M059J (cell line): ENCODE measurements at places on chromosomes 1 and 21. TPM values are rescaled to one million over a fixed set of nuclear protein-coding genes. Genes with fewer than 3 reads are reported as not detected.

GRCh38 chr1:82161700-82162141 lies 361.0 kb downstream of the ADGRL2 start:
- DNase-seq, result peak; percentile 39

Gene SPRR2A
- total RNA-seq, result not detected in 2 replicates

DNA sequence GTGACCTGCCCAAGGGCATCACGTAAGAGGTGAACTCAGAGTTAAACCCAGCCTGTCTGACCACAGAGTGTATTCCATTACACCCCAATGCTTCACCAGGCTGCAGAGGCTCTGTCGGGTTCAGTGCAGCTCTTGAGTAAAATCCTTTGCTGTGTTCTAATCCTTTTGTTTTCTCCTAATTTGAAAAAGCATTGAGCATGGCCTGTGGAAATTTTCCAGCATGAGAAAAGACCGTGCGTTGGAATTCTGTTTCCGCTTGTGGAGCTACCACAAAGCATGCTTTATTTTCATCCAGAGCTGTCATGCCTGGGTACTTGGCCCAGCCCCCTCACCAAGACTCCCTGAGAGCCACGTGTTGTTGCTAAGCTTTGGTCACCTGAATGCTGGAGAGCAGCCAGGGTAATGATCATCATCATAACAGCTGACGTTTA lies 317.6 kb downstream of the PRDM2 start:
- DNase-seq, result peak; percentile 45

DNA sequence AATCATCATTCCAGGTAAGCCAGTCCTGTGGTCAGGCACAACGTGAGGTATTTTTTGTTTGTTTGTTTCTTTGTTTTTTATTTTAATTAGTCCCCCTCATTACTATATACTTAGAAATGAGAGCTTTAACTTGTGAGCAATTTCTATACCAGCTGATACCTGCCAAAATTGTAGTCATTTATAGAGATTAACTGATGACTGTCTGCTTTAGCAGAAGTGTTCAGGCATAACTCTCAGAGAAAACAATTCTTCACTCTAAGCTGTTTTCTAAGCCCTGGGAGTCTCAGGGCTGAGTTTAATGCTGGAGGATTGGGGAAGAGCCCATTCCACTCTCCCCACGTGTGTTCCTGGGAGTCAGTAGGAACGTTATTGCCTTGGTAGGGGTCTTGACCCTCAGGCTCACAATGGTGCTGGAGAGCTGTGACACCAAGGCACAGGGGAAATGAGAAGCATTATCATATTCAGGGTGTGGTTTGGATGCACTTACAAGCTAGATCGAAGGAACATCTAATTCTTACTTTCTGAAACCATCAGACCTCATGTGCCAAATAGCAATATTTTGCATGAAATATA lies 168.2 kb downstream of the CLIC6 start:
- DNase-seq, result no peak
